ENCODE measurements at places on chromosomes 11 and 22.
A peak's percentile ranks its signal among the peaks of the same experiment; 100 is the strongest.

DNA sequence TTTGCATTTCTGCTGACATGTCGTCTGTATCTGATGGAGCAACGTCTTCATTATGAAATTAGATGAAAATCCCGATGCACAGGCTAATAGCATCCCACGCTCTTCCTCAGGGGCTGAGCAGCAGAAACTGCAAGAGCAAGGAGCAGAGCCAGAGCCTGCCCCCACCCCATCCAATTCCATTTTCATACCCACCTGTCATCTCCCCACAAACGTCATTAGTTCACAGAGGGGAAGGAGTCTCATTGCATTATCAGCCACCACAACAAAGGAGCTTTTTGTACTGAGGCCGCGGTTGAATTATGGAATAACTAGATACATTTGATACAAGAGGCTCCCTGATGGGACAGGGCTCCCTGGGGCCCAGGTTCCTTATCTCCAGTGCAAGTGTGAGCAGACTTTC, 515.0 kb downstream of the NTM start:
- no peak for DNase-seq

DNA sequence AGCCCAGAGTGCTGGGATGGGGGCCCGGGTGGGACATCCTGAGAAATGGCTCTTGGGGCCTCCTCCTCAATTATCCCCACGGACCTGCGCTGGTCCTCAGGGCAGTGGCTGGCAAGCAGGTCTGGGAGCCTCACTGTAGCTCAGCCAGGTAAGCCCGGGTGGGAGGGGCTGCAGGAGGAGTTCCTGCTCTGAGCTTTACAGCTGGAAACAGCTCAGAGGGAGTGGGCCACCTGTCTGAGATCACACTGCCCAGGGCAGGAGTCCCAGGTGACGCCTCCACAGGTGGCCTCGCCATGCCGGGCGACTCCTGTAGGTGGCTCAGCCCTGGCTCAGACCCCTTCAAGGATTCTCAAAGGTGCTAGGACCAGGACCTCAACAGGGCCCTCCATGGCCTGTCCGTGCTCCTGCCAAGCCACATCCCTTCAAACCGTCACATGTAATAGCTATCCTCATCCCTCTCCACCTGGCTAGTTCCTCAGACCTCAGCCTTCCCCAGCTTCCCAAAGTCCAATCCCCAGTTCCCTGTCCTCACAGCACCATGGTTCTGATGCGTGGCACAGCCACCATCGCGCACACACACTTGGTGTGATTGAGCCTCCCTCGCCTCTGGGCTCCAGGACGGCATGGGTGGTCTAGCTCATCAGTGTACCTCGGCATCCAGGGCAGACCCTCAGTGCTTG, 3.6 kb upstream of the TSSK2 start:
- no peak for DNase-seq

DNA sequence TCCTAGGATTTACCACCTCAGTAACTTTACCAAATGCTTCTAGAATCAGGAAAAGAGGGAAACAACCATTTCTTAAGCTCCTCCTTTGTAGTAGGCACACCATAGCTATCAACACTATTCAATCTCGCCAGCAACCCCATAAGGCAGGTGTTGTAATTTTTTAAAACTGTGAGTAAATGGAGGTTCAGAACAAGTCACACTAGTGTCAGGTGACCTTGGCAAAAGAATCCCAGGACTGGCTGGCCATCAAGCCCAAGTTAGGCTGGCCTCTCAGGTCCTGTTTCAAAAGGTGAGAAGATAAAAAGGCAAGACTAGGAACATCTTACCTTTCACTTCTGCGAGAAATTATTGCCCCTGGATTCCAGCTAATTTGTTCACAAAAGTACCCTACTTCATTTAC, 713 bp downstream of the TOP3B start:
- no peak for DNase-seq

DNA sequence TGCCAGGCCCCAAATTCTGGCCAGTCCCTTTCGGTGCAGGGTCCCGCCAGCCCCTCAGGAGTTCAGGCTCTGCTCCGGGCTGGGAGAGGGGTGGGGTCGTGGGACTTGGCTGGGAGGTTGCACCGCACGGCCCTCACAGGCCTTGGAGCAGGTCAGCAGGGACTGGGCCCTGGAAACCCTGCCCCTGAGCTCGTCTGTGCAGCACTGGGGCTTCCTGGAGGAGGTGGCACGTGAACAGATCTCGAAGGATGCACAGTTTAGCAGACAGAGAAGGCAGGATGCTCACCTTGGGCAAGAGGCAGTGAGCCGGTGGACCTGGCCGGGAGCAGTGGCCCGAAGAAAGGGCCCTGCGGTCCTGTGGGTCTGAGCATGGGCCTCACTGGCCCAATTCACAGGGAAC, 70.0 kb downstream of the WNT7B start:
- DNase-seq, result no peak

GRCh38 chr11:23263466-23263865, 403.2 kb upstream of the CCDC179 start:
- no peak for DNase-seq

DNA sequence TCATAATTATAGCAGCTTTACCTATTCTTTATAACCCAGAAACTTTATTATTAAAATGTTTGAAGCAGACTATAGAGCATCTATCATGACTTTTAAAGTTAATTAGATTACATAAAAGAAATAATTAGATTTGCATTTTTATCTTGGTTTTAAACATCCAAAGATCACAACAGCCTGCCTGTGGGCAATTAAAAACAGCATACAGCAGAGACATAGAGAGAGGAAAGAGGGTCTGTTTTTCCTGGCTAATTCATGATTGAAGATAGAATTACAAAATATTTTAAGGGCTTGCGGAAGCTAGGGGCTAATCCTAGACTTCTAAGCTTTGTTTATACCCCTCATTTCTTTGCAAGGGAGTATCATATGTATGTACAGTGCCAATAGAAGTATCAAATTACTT, 178.1 kb downstream of the SOX6 start:
- no peak for DNase-seq

DNA sequence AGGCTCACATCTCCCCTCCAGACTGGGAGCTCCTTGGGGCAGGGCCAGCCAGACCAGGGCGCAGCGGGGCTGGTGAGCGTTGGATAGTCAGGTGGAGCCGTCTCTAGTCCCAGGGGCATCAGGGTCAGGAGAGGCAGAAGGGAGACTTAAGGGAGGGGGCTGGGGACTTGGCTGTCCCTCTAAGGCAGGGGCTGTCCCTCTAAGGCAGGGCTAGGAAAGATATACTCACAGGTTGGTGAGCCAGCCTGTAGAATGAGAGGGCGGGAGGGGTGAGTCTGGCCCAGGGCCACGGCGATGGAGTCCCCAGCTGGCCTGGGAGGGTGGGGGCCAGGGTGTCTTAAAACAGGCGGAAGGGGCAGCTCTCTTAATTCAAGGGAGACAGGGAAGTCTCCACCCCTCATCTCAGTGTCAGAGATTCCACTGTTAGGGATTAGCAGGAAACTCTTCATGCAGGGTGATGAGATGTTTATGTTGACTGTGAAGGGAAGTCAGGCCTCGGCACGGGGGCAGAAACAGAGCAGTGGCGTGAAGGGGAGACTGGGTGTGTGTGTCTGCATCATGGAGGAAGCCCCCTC, 11.3 kb downstream of the P2RY2 start:
- no peak for DNase-seq

GRCh38 chr22:42134100-42135020, 3.8 kb upstream of the CYP2D6 start:
- DNase-seq, result no peak

DNA sequence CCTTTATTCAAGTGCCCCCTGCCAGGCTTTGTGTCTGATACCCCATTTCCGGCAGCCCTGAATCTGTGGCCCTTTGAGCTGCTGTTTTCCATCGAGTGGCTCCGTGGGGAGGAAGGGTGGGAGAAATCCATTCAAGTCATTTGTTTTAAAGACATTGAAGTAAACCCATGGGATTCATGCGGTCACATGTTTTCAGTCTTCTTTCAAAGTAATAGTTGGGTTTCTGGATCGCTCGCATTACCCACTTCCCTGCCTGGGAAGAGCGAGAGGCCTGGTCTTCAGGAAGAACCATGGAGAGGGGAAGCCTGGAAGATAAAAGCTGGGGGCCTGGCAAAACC, 14.4 kb downstream of the DAGLA start:
- DNase-seq, result no peak

- DNase-seq, result no peak
These were observed 35.2 kb downstream of the NARS2 start for GRCh38 chr11:78539506-78539905.

- DNase-seq, result no peak
These were observed 67.3 kb upstream of the NUP50 start for GRCh38 chr22:45096256-45096907.

- DNase-seq, result no peak
These were observed 163.4 kb downstream of the CNTN5 start for GRCh38 chr11:99184146-99184545.

GRCh38 chr11:110855191-110855590, 143.0 kb upstream of the ARHGAP20 start:
- no peak for DNase-seq

DNA sequence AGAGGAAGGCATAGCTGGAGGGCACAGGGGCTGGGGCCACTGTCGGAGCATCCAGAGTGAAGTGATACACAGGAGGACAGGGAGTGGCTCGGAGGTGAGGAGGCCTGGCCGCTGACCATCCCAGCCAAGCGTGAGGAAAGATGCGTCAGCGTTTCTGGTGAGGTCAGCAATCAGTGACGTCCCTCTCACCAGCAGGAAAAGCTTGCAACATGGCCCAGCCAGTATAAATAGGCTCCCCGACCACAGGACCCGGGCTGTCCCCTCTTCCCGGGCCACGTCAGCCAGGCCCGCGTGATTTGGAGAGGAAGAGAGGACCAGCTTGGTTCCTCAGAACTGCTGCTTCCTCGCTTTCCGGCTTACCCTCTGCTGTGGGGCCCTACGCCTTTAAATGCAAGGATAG, 4.2 kb upstream of the OSM start:
- DNase-seq, result no peak

GRCh38 chr22:41688365-41689211, at the start of gene SNU13:
Gene SNU13 (minus strand): TSS chr22:41688867. CDS start chr22:41688796, 71 bp downstream.
- peak; percentile 27 for DNase-seq

DNA sequence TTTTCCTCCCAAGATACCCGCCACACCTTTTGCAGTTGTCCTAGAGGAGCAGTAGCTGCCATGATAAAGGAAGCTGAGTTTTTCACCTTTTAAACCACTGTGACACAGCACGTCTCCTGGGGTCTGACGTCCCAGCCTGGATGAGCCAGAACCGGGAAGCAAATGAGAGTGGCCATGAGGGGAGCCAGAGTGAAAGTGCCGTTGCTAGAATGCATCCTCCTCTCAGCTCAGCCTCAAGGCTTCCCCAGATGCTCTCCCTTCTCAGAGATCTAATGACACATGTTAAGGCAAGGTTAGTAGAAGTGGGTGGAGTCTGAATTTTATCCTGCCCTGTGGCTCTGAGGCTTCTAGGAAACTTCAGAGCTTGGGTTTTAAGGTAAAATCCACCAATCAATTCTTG, 23.4 kb upstream of the HTR3A start:
- no peak for DNase-seq
